Esophagus squamous epithelium (tissue), 5 donors: ENCODE measurements at places on chromosomes 11 and 22.

DNA sequence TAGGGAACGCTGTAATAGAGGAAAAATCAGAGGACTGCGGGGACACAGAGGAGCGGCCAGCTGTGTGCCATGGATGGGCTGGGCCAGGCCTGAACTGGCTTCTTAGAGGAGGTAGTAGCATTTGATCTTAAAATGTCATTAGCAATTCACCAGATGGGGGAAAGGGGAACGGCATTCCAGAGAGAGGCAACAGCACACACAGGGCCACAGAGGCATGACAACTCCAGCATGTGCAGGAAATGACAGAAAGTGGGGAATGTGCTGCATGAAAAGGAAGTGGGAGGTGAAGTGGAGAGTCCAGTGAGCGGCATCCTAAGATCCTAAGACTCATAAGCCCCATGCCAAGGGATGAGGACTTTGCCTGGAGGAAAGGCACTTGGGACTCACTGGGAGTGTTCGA is 69.0 kb downstream of the UBASH3B start:
- H3K27me3 ChIP-seq: no peaks in the 10 kb centered on the region
- no peak overlapping the region for H3K4me3 ChIP-seq
- H3K4me1 ChIP-seq: no peaks in the 10 kb centered on the region
- no peak for DNase-seq
- H3K27ac ChIP-seq: no peak overlapping the region

DNA sequence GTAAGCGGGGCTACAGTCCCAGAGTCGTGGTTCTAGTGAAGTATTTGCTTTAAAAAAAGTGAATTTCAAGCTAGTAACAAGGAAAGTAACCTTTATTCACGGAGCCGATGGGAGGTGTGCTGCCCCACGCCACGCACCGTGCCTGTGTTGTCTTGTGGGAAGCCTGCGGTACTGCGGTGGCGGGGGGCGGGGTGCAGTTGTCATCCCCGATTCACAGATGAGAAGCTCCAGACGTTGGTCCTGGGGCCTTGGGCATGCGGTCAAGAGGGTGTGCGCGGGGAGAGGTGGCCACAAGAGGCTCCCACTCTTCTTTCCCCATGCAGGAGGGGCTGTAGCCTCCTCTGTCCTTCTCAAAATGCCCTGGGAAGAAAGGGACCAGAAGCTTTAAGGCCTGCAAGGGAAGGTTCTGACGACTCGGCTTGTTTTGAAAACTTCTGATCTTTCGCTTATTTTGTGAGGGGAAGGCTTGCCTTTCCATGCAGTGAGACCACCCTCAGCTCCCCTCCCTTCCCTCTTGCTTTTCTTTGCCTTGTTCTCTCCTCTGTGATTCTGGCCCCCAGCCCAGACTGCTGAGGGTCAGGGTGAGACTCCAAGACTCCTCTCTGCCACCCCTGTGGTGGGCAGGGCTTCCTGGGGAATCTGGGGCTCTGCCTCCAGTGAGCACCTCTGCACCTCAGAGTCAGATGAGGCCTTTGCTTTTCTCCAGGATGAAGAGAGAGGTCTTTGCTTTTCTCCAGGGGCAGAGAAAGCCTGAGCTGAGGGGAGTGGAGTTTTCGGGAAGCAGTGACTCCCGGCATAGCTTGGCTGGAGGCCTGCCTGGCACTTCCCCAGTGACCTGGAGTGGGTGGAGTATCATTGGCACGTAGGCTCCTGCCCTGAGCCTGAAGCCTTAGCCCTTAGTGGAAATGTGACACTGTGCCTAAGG is 6.2 kb downstream of the GLB1L3 start:
- no peaks in the 10 kb centered on the region for H3K4me1 ChIP-seq
- no peak overlapping the region for H3K27ac ChIP-seq
- H3K27me3 ChIP-seq: peaks cover 43% of the 10 kb centered on the region
- H3K4me3 ChIP-seq: no peak overlapping the region
- DNase-seq: no peak

- no peaks in the 10 kb centered on the region for H3K36me3 ChIP-seq
- no peak for DNase-seq
- no peaks in the 10 kb centered on the region for H3K4me1 ChIP-seq
These were observed 46.4 kb downstream of the QSER1 start for GRCh38 chr11:32939046-32939445.

DNA sequence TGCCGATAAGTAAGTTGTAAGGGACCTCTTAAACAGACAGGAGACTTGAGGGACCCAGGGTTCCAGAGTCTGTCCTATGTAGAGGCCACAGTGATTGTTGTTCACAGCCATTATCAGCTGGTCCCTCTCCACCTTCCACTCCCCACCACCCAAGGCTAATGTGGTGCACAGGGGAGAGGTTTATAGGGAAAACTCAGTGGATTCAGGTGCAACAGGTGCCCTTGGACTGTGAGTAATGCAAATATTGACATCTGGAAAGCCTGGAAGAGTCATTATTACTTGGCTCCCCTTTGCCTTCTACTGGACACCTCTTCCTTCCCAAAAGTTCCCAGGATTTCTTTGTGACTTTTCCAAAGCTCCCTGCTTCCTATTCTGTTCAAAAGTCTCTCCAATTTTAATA is 441.1 kb upstream of the CCDC90B start:
- no peaks in the 10 kb centered on the region for H3K4me1 ChIP-seq
- H3K27me3 ChIP-seq: no peaks in the 10 kb centered on the region
- H3K4me3 ChIP-seq: no peak overlapping the region
- no peak for DNase-seq
- no peaks in the 10 kb centered on the region for H3K36me3 ChIP-seq

- DNase-seq: no peak
- H3K4me3 ChIP-seq: no peak overlapping the region
- no peaks in the 10 kb centered on the region for H3K36me3 ChIP-seq
- no peaks in the 10 kb centered on the region for H3K4me1 ChIP-seq
- no peak overlapping the region for H3K27ac ChIP-seq
- peaks cover 3% of the 10 kb centered on the region for H3K27me3 ChIP-seq
These were observed 1.9 kb downstream of the OR52M1 start for GRCh38 chr11:4546878-4547277.

DNA sequence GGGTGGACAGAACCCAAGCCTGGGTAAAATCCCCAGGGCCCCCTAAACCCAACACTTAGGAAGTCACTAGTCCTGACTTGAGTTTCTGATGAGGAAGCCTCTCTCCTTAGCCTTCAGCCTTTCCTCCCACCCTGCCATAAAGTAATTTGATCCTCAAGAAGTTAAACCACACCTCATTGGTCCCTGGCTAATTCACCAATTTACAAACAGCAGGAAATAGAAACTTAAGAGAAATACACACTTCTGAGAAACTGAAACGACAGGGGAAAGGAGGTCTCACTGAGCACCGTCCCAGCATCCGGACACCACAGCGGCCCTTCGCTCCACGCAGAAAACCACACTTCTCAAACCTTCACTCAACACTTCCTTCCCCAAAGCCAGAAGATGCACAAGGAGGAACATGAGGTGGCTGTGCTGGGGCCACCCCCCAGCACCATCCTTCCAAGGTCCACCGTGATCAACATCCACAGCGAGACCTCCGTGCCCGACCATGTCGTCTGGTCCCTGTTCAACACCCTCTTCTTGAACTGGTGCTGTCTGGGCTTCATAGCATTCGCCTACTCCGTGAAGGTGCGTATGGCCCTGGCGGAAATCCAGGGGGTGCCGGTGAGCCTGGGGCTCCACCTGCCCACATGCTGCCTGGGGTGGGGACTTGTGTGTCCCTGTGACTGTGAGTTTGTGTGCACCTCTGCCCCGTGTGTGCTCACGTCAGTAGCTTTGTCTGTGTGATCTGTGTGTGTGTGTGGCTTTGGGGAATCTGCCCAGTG is at the start of gene IFITM1:
TSS of gene IFITM1 (plus strand) at position 254 of the 767 bp plus-strand sequence. CDS start at position 385, 131 bp downstream.
- no peaks in the 10 kb centered on the region for H3K27me3 ChIP-seq
- peaks cover 33% of the 10 kb centered on the region for H3K4me1 ChIP-seq
- H3K27ac ChIP-seq: peak within 1 kb of the TSS; percentile 92
- peak within 1 kb of the TSS; percentile 55 for H3K4me3 ChIP-seq
- H3K36me3 ChIP-seq: no peaks in the 10 kb centered on the region

GRCh38 chr22:20113551-20114310 is 2.2 kb upstream of the RANBP1 start:
- H3K27ac ChIP-seq: no peak overlapping the region
- H3K4me1 ChIP-seq: peaks cover 45% of the 10 kb centered on the region
- no peak for DNase-seq
- no peak overlapping the region for H3K4me3 ChIP-seq
- no peaks in the 10 kb centered on the region for H3K27me3 ChIP-seq
- H3K36me3 ChIP-seq: peaks cover 15% of the 10 kb centered on the region

GRCh38 chr11:12164061-12165014 is 53.9 kb downstream of the MICAL2 start:
- no peaks in the 10 kb centered on the region for H3K27me3 ChIP-seq
- no peak for DNase-seq
- no peak overlapping the region for H3K4me3 ChIP-seq

GRCh38 chr22:43227239-43227630 is 40.3 kb upstream of the TTLL12 start:
- H3K27me3 ChIP-seq: no peaks in the 10 kb centered on the region
- H3K4me3 ChIP-seq: no peak overlapping the region
- no peaks in the 10 kb centered on the region for H3K4me1 ChIP-seq
- no peak overlapping the region for H3K27ac ChIP-seq
- no peak for DNase-seq
- H3K36me3 ChIP-seq: no peaks in the 10 kb centered on the region

- H3K27ac ChIP-seq: no peak overlapping the region
- no peak for DNase-seq
- H3K4me1 ChIP-seq: no peaks in the 10 kb centered on the region
- no peaks in the 10 kb centered on the region for H3K36me3 ChIP-seq
- no peaks in the 10 kb centered on the region for H3K27me3 ChIP-seq
- no peak overlapping the region for H3K4me3 ChIP-seq
These were observed 187.8 kb downstream of the CHST1 start for GRCh38 chr11:45477588-45477987.

GRCh38 chr11:110475671-110476070 is 45.9 kb downstream of the FDX1 start:
- H3K27ac ChIP-seq: no peak overlapping the region
- no peaks in the 10 kb centered on the region for H3K4me1 ChIP-seq
- no peak overlapping the region for H3K4me3 ChIP-seq
- no peaks in the 10 kb centered on the region for H3K36me3 ChIP-seq
- DNase-seq: no peak

GRCh38 chr11:63609536-63609935 is 4.7 kb downstream of the PLAAT3 start:
- DNase-seq: no peak
- H3K4me3 ChIP-seq: no peak overlapping the region
- peaks cover 52% of the 10 kb centered on the region for H3K4me1 ChIP-seq
- H3K27ac ChIP-seq: peak overlapping the region; percentile 2

DNA sequence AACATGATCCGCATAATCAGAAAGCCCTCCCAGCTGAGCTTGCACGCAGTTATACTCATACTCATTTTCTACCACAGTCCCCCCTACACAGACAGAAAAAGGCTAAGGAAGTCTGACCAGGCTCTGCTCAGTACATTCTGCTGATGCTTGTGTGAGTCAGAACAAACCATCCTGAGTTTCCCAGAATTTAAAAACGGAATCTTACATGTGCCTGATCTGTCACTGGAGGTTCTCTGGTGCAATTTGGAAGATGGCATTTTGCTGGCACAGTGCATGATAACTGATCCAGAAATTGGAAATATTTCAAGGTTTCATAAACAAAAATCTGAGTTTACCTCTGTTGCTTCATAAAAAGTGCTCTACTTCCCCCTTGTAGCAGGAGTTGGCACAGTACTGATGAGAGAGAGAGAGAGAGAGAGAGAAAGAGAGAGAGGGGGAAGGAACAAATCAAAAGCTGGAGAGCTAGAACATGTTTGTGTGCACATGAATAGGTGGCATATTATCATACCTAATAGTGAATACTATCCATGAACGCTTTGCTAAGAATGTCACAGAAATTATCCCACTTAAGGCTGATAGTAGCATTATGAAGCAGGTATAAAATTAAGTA is 1085.3 kb downstream of the DLG2 start:
- no peaks in the 10 kb centered on the region for H3K27me3 ChIP-seq
- DNase-seq: no peak
- no peaks in the 10 kb centered on the region for H3K4me1 ChIP-seq
- H3K36me3 ChIP-seq: no peaks in the 10 kb centered on the region
- no peak overlapping the region for H3K4me3 ChIP-seq
- no peak overlapping the region for H3K27ac ChIP-seq

- H3K27ac ChIP-seq: no peak overlapping the region
- DNase-seq: no peak
- H3K27me3 ChIP-seq: no peaks in the 10 kb centered on the region
These were observed 18.5 kb downstream of the ATL3 start for GRCh38 chr11:63652671-63653070.

DNA sequence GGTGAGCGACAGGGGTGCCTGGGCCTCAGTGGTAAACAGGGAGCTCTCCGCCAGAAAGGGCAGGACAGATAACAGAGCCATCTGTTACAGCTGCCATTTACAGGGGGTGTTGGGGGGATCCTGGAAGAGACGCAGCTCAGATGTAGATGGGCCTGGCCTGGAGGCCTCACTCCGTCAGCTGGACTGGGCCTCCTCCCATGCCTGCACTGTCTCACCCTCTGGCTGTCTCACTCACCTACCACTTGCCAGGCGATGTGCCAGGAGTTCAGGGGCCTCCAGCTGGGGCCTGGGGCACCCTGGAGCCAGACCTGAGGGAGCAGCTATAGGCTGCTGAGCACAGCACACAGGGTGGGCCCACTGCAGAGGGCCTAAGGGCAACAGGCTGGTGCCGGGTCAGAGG is 16.3 kb upstream of the SUSD2 start:
- H3K4me1 ChIP-seq: peaks cover 4% of the 10 kb centered on the region
- no peak for DNase-seq
- H3K27ac ChIP-seq: no peak overlapping the region
- H3K36me3 ChIP-seq: peaks cover 23% of the 10 kb centered on the region
- no peaks in the 10 kb centered on the region for H3K27me3 ChIP-seq

DNA sequence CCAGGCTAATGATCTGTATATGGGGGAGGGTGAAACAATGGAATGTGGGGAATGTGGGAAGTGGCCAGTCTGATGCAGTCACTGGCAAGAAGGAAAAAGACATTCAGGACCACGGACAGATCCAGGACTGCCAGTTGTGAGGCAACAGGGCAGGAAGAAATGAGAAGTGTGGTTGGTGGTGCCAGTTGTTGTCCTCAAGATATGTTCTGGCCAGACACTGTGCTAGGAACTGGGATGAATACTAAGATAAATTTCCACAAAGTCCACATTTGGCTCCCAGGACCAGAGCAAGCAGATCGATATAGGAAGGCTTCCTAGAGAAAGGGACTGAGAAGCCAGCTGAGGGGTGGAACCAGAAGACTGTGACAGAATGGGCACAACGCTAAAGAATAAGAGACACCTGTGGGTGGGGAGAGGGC is 6.8 kb upstream of the TPBGL start:
- H3K27me3 ChIP-seq: no peaks in the 10 kb centered on the region
- no peak for DNase-seq
- no peaks in the 10 kb centered on the region for H3K4me1 ChIP-seq
- no peaks in the 10 kb centered on the region for H3K36me3 ChIP-seq

DNA sequence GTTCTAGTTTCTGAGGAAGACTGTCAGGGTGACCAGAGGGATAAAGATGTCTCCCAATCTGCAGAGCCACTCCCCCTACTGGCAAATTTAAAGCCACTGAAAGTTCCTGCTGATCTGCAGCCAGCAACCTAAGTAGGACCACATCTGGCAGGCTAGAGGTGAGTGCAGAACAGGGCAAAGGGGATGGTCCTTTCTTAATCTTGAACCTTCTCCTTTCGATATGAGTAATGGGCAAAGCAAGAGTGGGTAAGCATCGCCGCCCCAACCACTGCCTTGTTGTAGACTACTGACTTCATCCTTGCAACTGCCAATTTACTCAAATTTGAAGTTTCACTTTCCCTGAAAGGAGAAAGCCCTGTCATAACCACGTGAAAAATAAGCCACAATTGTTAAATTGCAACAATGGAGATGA is 30.7 kb downstream of the SCUBE2 start:
- H3K4me3 ChIP-seq: no peak overlapping the region
- H3K27me3 ChIP-seq: no peaks in the 10 kb centered on the region
- H3K36me3 ChIP-seq: no peaks in the 10 kb centered on the region
